ENCODE measurements at places on chromosomes 16 and 17. TPM values are rescaled to one million over a fixed set of nuclear protein-coding genes. Genes with fewer than 3 reads are reported as not detected.

GRCh38 chr16:11405331-11406176 lies 60.3 kb downstream of the RMI2 start:
- H3K36me3 ChIP-seq = no peaks in the 10 kb centered on the region
- peak; percentile 22 for DNase-seq
- no peaks in the 10 kb centered on the region for H3K27me3 ChIP-seq
- no peaks in the 10 kb centered on the region for H3K4me1 ChIP-seq
- H3K4me3 ChIP-seq = no peak overlapping the region
- H3K27ac ChIP-seq = no peak overlapping the region

DNA sequence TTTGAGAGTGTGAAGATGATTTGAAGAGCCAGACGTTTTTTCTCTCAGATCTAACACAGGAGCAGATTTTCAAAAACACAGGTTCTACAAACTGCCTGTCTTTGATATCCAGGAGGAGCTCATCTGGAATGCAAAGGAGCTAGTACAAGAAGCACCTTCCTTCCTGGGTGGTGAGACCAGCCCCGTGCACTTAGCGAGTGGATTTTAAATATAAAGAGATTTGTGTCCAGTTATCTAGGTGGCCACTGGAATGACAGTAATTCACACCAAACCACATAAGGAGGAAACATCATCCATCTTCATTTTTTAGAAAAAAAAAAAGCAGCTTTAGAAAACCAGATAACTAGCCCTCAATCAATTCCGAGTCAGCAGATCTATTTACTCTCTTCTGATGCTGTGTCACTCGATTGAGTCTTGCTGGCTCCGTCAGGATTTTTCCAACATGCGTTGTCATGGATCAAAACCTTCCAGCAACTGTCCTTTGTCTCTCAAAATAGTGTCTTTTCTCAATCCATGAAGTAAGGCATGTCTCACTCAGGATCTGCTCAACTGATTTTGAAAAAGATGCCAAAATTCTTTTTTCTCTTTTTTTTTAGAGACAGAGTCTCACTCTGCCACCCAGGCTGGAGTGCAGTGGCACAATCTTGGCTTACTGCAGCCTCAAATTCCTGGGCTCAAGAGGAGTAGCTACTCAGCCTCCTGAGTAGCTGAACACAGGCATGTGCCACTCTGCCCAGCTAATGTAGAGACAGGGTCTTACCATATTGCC lies 451.2 kb upstream of the PSMD7 start:
- H3K4me1 ChIP-seq = no peaks in the 10 kb centered on the region
- no peaks in the 10 kb centered on the region for H3K36me3 ChIP-seq
- H3K27me3 ChIP-seq = no peaks in the 10 kb centered on the region
- H3K4me3 ChIP-seq = no peak overlapping the region
- DNase-seq = no peak
- H3K27ac ChIP-seq = no peak overlapping the region

The ZNF594 gene
- 8.2 TPM for total RNA-seq

The TNP2 gene
- not detected for total RNA-seq

The ARMC7 gene
- 5.6 TPM for total RNA-seq

The AKTIP gene
- total RNA-seq = 47.5 TPM

Measured in heart left ventricle (tissue), 16 donors.